ENCODE measurements at places on chromosomes 5 and 9. TPM values are rescaled to one million over a fixed set of nuclear protein-coding genes. Genes with fewer than 3 reads are reported as not detected.

PCDHGC4 gene
- polyA plus RNA-seq = 2.7 TPM

GRCh38 chr9:706606-707459 lies 134.7 kb upstream of the DMRT1 start:
- no peak for DNase-seq

FST gene
- 41.9 TPM for polyA plus RNA-seq

GRCh38 chr5:43425983-43426382 lies 13.8 kb upstream of the CCL28 start:
- no peak for DNase-seq

SLC36A3 gene
- polyA plus RNA-seq = not detected

DNA sequence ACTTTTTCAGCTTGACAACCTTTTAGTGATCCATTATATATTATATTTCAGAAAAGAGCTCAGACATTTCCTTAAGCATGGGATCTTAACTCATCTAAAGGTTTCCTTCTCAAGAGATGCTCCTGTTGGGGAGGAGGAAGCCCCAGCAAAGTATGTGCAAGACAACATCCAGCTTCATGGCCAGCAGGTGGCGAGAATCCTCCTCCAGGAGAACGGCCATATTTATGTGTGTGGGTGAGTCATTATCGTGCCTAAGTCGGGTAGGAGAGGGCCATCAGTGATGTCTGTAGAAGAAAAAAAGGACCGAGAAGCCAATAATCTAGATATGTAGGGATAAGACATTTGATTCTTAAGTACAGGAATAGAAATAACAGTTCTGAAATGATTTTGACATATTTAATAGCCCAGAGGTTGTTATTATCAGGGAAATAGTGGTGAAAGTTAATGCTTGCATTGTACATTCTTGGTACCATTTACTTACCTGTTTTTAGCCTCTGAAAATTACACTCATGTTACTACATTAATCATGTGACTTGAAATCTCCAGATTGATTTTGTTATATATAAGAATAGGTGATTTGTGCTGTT lies 28.2 kb downstream of the MTRR start:
- no peak for DNase-seq

SLC6A18 gene
- not detected for polyA plus RNA-seq

KCNIP1 gene
- polyA plus RNA-seq = 3.0 TPM

DNA sequence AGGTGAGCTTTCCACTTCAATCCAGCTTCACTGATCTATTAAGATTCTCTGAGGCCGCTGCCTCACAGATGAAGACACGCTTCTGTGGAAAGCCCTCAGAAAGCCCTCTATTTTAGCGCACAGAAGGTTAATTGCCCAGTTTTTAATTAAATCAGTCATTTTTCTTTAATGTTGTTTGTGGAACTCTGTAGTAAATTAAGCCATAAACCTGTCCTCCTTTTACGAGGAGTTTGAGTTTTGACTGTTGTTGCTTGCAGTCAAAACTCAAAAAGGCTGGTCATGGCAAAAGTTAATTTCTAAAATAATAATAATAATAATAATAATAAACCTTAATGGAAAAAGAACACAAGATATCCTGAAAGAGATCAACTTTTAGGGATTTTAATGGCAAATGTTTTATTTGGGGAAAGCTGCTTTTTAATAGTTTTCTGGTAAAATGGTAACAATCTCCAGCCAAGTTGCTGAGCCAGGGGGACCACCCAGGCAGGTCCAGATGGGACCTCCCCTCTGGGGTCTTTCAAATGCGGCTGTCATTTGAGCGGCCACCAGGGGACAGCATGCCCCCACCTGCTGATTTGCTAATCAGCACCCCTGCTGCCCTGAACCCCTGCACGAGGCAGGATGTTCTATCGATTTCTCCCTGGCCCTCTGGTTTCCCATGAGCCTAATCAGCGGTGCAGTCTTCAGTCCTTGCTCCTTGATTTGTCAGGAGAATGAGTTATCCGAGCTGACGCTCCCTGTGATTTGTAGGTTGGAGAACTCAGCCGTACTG lies 247.2 kb downstream of the FSTL4 start:
- no peak for DNase-seq

ATOSB gene
- 11.4 TPM for polyA plus RNA-seq

GRCh38 chr9:137648396-137648795 lies 29.6 kb downstream of the EHMT1 start:
- no peak for DNase-seq

DNA sequence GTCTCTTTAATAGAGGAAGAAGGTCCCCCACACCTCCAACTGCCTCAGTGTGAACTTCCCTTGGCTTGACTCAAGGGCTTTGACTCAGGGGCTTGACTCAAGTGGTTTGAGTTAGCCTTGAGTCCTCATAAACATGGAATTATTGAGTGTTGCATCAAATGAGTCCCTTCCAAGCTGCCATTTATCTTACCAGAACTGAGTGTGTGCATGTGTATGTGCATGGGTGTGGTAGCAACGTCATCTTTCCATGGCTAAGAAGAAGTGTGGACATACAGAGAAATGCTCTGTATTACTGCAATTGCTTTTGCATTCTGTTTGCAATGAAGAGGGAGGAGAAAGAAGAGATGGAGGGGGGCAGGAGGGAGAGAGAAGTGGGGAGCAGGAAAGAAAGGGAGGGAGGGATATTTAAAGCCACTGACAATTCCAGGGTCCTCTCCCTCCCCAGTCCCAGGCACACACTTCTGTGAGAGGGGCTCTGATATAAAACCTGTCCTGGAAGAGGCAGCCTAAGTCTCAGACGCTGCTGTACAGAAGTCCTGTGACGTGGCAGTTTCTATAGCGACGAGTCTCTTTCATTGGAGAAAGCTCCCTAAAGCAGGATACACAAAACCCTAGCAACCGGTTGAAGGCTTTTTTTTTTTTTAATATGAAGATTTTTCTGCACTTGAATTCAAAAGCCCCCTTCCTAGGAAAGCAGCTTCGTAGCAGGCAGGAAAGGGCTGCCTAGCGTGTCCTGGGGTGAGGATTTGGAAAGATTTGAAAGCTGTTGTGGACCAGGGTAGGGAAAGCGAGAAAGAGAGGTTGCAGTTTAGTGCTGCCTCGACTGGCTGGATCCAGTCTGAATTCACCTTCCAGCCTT lies 93.3 kb upstream of the MAP1B start:
- peak; percentile 77 for DNase-seq

GFPT2 gene
- polyA plus RNA-seq = 12.0 TPM

GRCh38 chr5:2688586-2688985 lies 62.9 kb downstream of the IRX2 start:
- DNase-seq = no peak

- no peak for DNase-seq
Observed at GRCh38 chr5:75089137-75089536, 36.8 kb upstream of the GCNT4 start.

DNA sequence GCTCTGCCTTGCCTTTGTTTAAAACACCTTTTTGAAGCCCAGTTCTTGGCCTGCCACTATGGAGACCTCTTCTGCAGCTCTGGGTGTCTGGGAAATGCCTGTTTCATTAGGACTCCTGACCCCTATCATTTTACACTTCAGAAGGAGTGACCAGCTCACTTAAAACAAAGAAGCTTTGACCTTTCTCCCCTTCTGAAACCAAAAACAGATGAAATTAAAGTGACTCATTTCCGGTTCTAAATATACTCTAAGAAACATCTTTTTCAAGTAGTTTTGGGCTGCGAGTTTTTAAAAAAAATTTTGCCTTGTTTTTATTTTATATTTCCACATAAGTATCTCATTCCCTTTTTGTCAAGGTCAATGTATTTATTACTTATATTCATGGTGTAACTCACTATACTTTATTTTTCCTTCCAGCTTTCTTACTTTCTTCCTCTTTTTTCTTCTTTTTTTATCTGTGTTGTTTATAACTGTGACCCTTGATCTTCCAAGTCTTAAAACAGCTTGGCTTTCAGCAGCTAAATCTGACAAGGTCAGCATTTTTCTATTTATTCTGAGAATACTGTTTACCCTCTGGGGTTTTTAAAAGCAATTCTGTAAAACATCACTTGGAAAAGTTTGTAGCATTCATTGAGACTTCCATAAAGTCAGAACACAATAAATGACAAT lies 672.9 kb downstream of the NR2F1-AS1 start:
- peak; percentile 16 for DNase-seq

DNA sequence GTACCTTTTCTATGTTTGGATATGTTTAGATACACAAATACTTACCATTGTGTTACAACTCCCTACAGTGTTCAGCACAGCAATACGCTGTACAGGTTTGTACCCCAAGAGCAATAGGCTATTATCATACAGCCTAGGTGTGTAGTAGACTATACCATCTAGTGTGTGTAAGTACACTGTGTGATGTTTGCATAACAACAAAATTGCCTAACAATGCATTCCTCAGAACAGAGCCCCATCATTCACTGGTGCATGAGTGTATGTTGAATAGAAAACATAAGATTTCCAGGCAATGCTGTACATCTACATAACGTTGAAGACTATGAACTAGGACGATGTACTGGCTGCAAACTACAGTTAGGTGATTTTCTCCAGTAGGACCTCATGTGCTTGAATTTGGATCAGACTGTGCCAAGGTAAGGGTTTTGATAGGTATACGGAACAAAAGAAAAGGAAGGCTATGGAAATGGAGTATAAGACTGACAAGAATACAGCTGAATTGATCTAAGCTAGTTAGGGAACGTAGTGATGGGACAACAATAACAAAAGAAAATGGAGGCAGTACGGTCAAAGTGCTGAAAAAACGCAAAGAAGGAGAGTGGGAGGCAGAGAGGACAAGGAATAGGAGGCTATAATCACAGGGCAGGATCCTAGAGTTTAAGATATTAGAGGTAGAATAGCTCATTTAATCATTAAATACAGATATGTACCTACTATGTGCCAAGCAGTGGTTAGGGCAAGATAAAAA lies 46.9 kb downstream of the FNIP1 start:
- DNase-seq = no peak

GALT gene
- 35.5 TPM for polyA plus RNA-seq

NMUR2 gene
- polyA plus RNA-seq = not detected

- no peak for DNase-seq
Observed at GRCh38 chr9:112179816-112180215, 4.7 kb upstream of the SUSD1 start.

GRCh38 chr5:9536717-9537116 lies 9.2 kb downstream of the SEMA5A start:
- no peak for DNase-seq

FOXD4L5 gene
- polyA plus RNA-seq = 0.99 TPM

- DNase-seq = no peak
Observed at GRCh38 chr9:91328186-91328585, 33.5 kb downstream of the AUH start.

DNA sequence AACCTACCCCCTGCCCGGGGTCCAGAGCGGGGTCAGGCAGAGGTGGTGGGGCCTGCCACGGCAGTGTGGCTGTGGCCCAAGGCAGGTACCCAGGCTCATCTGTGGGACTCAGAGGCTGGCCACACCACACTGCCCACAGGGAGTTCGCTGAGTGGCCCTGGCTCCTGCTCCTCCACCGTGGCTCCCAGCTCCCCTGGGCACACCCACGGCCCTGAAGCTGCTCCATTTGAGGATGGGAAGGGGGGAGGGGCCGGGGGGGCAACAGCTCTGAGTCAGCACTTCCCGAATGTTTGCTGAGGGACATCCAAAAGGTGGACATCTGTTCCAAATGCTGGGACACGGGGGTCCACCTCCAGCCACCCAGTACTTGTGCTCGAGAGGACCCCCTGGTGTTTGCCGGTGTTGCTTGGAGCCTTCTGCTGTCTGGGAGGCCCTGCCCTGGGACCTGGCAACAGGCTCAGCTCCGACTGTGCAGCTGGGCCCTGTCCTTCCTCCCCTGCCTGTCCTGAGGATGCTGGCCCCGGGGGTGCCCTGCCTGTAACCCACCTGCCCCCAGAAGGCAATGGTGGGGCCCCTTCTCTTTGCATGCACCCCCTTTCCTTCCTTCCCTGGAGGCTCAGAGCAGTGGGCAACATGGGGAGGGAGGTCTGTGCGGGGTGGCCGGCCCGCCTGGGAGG lies 2.5 kb upstream of the NRARP start:
- no peak for DNase-seq

DNA sequence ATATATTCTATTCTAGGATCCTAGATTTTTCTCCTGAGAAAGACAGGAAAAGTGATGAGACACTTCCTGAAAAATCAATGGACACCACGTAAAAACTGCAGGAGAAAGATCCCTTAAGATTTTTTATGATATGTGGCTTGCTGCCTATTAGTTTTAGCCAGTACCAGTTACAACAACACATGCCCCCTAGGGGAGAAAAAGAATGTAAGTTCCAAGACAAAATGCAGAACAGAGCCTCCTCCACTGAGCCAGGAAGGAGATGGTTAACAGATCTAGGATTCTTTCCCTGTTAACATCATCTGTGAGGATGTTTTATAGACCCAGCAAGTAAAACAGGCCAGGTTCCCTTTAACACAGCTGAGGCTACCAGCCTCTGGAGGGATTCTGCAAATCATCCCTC lies 574.7 kb downstream of the TLE4 start:
- DNase-seq = no peak

DNA sequence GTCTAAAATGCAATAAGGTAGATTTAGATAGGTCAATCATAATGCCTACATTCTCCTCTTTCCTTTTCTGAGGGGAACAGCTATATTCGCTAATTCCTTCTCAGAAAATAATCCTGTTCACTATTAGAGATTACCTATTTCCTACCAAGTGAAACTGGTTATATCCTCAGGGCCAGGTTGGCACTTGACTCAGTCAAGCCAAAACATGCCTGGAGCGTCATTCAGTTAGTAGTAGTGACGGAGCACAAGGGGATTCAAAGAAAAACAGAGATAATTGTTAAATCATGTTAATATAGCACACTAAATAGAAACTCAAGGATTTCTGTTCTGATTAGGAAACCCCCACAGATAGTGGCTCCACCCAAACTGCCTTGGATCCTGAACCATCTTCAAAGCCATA lies 515.4 kb upstream of the PTPRD start:
- no peak for DNase-seq

- peak; percentile 67 for DNase-seq
Observed at GRCh38 chr9:136640171-136641111, 22.3 kb upstream of the EGFL7 start.

DNA sequence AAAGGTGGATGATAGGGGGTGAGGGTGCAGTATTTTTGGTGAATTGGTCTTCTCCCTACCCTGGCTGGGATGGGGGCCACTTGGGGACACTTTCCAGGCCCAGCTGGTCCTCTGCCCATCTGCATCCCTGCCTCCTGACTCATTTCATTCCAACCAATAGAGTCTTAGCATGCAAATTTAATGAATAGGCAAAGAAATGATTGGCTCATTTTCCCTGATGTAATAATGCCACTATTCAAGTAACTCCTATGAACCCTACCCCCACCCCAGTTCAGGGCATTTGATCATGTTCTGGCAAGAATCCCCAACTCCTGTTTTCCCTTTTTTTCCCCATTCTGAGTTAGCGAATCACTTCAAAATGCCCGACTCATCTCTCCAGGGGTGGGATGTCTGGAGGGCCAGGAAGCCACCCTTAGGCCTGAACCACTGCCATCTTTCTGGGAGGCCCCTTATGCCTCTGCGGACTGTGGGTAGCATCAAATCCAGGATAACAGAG lies 56.7 kb downstream of the PCDH1 start:
- no peak for DNase-seq

DNA sequence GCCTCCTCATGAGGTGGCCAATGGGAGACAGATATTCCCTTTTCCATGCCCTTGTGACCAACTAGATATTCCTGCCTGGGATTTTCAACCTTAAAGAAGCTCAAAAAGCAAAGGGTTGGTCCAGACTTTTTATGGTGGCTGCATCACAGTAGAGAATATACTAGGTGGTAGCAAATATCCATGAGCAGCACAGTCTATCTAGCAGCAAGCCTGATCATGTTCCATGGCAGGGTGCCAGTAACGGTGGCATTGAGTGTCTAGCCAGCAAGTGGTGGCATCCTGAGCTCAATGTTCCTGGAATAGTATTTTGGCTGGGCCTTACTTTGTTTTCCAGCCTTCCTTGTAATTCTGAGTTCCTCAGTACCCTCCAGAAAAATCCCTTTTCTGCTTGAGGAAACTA lies 25.8 kb downstream of the CDC25C start:
- DNase-seq = peak; percentile 14

Data from muscle of arm (tissue), 14 donors.